ENCODE measurements at places on chromosomes 11 and 22.
A peak's percentile ranks its signal among the peaks of the same experiment; 100 is the strongest.

- DNase-seq, result no peak
Observed at GRCh38 chr22:42883121-42883520, 26.0 kb upstream of the ARFGAP3 start.

DNA sequence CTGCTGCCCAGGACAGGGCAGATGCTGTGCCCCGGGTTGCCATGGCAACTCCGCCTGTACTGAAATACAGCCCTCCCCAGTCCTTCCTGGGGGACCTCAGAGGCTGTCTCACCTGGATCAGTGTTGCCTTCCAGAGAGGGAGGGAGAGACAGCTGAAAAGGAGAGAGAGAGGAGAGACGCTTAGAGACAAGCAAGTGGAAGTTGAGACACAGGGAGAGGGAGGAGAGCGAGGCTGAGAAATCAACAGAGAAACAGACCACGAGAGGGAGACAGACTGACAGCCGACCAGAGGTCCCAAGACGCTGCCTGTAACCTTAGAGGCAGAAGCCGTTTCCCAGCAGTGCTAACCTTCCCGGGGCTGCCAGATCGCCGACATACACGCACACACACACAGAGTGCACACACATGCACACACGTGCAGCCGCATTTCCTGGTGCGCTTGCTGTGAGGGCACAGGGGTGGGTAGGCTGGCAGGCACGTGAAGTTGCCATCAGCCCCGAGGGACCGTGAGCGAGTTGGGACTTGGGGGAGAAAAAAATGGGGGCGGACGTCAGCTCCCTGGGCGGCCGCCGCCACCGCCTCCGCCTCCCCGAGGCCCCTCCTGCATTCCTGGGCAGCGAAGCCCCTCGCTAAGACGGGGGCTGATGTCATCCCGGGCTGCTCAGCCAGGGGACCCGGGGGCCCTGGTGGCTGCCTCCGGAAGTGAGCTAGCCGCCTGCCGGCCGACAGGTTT, 88.6 kb upstream of the CRYBB3 start:
- peak; percentile 87 for DNase-seq

DNA sequence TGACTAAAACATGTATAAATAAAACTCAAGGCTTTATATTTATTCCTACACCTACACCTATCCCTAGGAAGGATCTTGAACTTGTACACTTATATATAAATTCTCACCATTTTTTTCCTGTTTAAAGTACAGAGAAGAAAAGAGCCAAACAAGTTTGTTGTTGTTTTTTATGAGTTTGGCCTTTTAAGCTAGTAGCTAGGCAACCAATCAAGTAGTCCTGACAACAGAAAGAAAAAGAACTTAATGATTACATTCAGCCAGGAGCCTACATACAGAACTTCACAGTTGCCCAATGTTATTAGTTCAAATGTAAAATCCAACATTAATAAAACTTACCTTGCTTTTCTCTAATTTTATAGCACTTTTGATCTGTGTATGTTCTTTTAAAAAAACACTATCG, 316.2 kb downstream of the SOX6 start:
- DNase-seq, result no peak

- DNase-seq, result peak; percentile 18
Observed at GRCh38 chr22:29798318-29798717, 31.1 kb downstream of the UQCR10 start.

GRCh38 chr11:44267750-44268613, 42.0 kb downstream of the ALX4 start:
- DNase-seq, result no peak

DNA sequence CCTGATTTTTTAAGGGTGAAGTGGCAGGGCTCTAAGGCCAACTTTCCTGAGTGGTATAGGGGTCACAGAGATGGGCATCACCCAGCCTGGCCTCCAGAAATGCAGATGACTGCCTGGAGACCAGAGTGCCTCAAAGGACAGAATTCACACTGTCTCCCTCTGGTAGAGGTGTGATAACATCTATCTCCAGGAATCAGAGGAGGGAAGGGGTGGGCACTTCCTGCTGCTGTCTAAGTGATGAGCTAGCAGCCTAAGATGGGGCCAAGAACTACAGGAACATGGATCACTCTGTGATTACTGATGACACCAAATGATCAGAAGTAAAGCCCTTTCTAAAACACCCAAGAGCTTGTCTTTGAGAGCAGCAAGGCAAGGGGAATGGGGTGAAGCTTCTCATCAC, 61.9 kb downstream of the C11orf58 start:
- DNase-seq, result no peak

- peak; percentile 78 for DNase-seq
Observed at GRCh38 chr11:57641011-57641807, 8.5 kb downstream of the YPEL4 start.

GRCh38 chr11:58788355-58789023, 56.0 kb downstream of the GLYATL2 start:
- peak; percentile 63 for DNase-seq

DNA sequence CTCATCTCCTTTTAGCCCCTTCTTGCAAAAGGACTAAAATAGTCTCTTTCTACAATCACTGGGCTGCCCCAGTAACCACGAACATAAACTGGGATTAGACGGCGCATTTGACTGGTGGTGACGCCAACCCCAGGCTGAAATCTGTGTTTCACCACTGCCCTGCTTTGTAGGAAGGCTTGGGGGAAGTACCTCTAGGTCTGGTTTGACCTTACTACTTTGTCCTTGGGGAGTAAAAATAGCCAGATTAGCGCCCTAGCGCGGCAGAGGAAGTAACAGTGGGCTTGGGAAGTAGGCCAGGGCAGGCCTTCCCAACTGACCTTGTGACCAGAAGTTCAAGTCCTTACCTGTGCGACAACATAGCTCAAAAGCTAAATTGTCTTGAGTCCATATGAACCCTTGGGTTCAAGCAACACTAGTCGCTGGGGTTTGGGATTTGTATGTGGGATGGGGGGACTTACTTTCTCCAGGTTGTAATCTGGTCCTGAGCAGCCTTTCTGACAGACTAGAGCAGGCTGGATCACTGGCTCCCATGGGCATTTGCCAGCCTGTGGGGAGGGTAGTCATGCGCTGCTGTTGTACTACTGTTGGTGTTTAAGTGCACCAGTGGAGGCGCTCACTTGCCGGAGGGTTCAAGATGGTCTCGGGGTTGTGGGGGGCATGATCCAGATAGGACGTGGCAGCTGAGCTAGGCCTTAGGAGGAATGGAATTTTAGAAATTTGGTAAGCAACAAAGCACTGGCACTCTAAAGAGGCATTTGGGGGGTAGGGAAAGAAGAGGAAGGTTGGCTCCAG, 953 bp upstream of the PACS1 start:
- DNase-seq, result peak; percentile 27

All from KBM-7 (cell line).